ENCODE measurements at places on chromosomes 4 and X. TPM values are rescaled to one million over a fixed set of nuclear protein-coding genes. Genes with fewer than 3 reads are reported as not detected.

DNA sequence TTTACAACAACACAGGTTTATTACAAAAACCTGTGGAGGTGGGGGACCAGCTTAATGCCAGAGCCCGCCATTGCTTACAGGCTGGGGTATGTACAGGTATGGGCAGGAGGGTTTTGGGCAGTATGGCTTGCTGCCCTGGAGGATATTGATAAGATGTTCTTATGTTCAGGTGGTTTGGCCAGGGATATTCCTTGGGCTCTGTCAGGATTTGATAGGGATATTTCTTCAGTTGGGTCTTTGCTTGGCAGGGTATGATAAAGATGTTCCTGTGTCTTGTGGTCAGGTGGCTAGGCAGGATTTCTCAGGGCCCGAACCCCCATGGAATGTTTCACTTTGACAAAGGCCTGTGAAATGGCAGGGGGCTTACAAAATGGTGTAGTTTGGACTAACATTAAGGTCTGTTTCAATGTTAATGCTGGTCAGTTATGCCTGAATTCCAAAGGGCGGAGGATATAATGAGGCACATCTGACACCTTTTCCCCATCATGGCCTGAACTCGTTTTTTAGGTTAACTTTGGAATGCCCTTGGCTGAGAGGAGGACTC, 3.1 kb downstream of the MGST2 start:
- DNase-seq, result no peak
- H3K4me3 ChIP-seq, result no peak overlapping the region
- H3K27me3 ChIP-seq, result peaks cover 15% of the 10 kb centered on the region
- H3K27ac ChIP-seq, result peak overlapping the region; percentile 44
- peaks cover 35% of the 10 kb centered on the region for H3K36me3 ChIP-seq
- H3K4me1 ChIP-seq, result peaks cover 72% of the 10 kb centered on the region

- H3K36me3 ChIP-seq, result no peaks in the 10 kb centered on the region
- DNase-seq, result no peak
- H3K27ac ChIP-seq, result no peak overlapping the region
- H3K27me3 ChIP-seq, result peaks cover 4% of the 10 kb centered on the region
- no peak overlapping the region for H3K4me3 ChIP-seq
Observed at GRCh38 chr4:10983268-10983667, 298.7 kb upstream of the CLNK start.

DNA sequence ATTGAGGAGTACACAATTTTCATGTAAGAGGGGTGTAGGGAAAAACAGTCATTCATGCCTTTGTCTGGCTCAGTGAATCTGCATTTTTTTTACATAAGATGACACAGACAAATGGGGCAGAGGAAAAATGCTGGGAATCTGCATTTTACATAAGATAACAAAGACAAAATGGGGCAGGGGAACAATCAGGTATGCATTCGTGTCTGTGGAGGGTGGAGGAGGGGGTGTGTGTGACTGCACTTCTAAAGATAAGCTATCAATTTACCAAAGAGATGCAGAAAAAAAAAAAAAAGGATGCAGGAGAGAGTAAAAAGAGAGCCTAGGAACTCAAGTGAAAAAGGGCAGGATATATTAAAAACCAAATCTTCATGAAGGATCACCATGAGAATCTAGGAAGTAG, 637.4 kb downstream of the ZNF674 start:
- H3K4me3 ChIP-seq, result no peak overlapping the region
- H3K4me1 ChIP-seq, result peaks cover 12% of the 10 kb centered on the region
- no peaks in the 10 kb centered on the region for H3K36me3 ChIP-seq
- no peak overlapping the region for H3K27ac ChIP-seq

- DNase-seq, result no peak
- H3K27ac ChIP-seq, result no peak overlapping the region
- peaks cover 2% of the 10 kb centered on the region for H3K27me3 ChIP-seq
- no peaks in the 10 kb centered on the region for H3K36me3 ChIP-seq
Observed at GRCh38 chr4:27789773-27790172, 929.1 kb downstream of the STIM2 start.

GRCh38 chr4:17324386-17324830, 187.5 kb downstream of the QDPR start:
- H3K4me1 ChIP-seq, result peaks cover 36% of the 10 kb centered on the region
- no peak overlapping the region for H3K27ac ChIP-seq
- DNase-seq, result peak; percentile 50
- no peaks in the 10 kb centered on the region for H3K36me3 ChIP-seq
- no peak overlapping the region for H3K4me3 ChIP-seq
- peaks cover 5% of the 10 kb centered on the region for H3K27me3 ChIP-seq

DNA sequence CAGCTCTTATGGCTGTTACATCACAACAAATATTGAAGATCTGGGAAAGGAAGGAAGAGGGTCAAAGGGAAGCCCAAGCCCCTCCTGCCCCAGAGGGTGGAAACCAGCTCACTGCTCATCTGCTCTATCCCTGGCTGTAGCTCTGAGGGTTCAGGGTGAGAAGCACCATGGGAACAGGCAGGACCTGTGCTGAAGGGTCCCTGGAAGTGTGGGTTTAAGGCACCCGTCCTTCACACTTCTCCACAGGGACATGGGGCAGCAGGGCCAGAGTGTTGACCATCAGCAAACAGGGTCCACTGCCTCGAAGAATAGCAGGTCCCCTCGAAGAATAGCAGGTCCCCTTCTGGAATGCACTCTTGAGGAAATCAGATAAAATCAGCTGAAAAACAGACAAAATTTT, 4.4 kb downstream of the RTL5 start:
- DNase-seq, result no peak
- H3K27me3 ChIP-seq, result peaks cover 6% of the 10 kb centered on the region
- no peak overlapping the region for H3K4me3 ChIP-seq
- H3K36me3 ChIP-seq, result peaks cover 18% of the 10 kb centered on the region
- peaks cover 65% of the 10 kb centered on the region for H3K4me1 ChIP-seq

DNA sequence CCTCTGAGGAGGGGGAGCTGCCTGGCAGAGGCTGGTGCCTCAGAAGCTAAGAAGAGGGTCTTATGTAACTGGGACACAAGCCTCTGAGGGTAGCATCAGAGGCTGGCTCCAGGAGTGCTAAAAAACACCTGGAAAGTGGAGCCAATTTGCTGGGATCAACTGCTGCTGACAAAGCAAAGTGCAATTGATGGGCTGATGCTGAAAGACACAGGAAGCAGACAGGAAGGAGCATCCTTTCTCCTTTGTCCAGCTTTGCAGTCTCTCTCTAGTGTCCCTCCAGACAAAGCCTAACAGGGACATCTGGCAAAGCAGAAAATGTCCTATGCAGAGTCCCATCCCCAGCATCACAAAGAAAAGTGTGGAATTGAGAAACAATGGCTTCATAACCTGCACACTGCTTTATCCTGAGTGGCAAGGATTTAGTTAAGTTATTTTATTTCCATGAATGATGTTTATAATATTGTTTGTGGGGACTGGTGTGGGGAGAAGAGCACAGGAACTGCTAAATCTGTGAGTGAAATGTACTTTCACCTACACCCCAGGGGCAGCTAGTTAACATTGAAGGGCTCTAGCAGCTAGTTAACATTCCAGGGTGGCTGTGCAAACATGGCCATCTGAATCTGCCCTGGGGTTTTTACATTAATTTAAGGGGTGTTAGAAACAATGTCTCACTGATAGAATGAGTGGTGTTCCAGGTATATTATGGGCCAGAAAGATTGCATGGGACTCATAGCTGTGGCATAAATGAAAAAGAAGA, 25.6 kb upstream of the MBTPS2 start:
- no peaks in the 10 kb centered on the region for H3K27me3 ChIP-seq
- no peaks in the 10 kb centered on the region for H3K4me1 ChIP-seq
- no peak overlapping the region for H3K27ac ChIP-seq

DNA sequence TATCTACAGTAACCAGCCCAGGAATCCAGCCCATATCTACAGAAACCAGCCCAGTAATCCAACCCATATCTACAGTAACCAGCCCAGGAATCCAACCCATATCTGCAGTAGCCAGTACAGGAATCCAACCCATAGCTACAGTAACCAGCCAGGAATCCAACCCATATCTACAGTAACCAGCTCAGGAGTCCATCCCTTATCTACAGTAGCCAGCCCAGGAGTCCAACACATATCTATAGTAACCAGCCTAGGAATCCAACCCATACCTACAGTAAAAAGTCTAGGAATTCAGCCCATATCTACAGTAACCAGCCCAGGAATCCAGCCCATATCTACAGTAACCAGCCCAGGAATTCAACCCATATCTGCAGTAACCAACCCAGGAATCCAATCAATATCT, 445.0 kb upstream of the BOD1L1 start:
- peaks cover 17% of the 10 kb centered on the region for H3K36me3 ChIP-seq
- H3K27me3 ChIP-seq, result peaks cover 2% of the 10 kb centered on the region
- no peaks in the 10 kb centered on the region for H3K4me1 ChIP-seq
- no peak overlapping the region for H3K4me3 ChIP-seq
- no peak for DNase-seq

GRCh38 chr4:51831133-51831532, 11.8 kb upstream of the DCUN1D4 start:
- peaks cover 2% of the 10 kb centered on the region for H3K4me1 ChIP-seq
- no peak overlapping the region for H3K4me3 ChIP-seq
- DNase-seq, result peak; percentile 57
- H3K36me3 ChIP-seq, result no peaks in the 10 kb centered on the region

- H3K27me3 ChIP-seq, result peaks cover 2% of the 10 kb centered on the region
- peaks cover 9% of the 10 kb centered on the region for H3K4me1 ChIP-seq
- no peak for DNase-seq
- H3K27ac ChIP-seq, result no peak overlapping the region
Observed at GRCh38 chr4:139144161-139144859, 32.7 kb downstream of the ELF2 start.

DNA sequence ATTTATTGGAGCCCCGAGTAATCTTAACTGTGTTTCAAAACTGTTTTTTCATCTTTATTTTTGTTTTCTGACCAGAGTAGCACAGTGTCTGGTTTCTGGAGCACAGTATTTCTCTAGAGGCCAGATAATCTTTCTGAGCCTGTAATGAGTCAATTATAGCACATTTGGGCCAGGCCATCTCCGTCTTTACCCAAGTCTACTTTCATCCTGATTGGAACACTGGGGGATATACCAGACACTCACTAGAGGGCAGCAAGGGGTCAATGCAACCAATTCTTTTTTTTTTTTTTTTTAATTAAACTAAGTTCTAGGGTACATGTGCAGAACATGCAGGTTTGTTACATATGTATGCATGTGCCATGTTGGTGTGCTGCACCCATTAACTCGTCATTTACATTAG, 282.0 kb downstream of the ARHGAP24 start:
- H3K27ac ChIP-seq, result no peak overlapping the region
- no peaks in the 10 kb centered on the region for H3K36me3 ChIP-seq
- H3K27me3 ChIP-seq, result no peaks in the 10 kb centered on the region
- DNase-seq, result peak; percentile 30
- no peak overlapping the region for H3K4me3 ChIP-seq

- H3K27me3 ChIP-seq, result peaks cover 6% of the 10 kb centered on the region
- no peak for DNase-seq
- H3K4me1 ChIP-seq, result peaks cover 6% of the 10 kb centered on the region
- H3K4me3 ChIP-seq, result no peak overlapping the region
- no peak overlapping the region for H3K27ac ChIP-seq
- H3K36me3 ChIP-seq, result peaks cover 34% of the 10 kb centered on the region
Observed at GRCh38 chr4:56971383-56971782, 6.0 kb downstream of the NOA1 start.

DNA sequence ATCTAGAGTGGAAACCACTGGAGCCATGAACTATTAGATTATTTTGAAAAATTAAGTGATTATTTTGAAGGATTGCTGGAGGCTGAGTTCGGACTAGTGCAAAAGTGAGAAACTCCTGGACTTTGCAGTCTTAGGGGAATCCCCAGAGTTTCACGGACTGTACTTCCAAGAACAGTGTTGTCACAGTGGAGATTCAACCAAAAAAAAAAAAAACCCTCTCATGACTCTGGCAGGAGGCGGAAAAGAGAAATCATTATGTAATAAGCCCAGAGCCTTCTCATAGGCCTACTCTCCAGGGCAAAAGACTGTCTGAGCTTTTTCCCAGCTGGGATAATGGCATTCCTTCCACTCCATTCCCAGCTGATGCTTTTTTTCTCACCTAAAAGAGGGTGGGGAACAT, 16.8 kb upstream of the C4orf51 start:
- DNase-seq, result no peak
- no peak overlapping the region for H3K27ac ChIP-seq
- H3K27me3 ChIP-seq, result no peaks in the 10 kb centered on the region
- H3K4me1 ChIP-seq, result peaks cover under 1% of the 10 kb centered on the region
- no peak overlapping the region for H3K4me3 ChIP-seq

DNA sequence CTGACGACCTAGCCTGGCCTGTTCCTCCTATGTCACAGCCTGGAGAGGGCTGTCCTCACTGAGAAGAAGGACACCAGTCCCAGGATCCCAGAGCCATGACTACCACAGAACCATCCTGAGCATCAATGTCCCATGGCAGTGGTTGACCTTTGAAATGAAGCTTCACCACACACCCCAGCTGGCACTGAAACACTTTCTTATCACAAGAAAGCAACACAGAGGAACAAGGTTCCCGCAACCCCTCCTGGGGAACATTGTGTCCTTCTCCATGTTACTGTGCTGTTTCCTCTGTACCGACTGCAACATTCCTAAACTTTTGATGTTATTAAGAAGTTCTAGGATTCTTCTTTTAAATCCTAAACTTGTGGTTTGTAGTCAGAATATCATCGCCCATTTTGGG, 21.2 kb upstream of the FAM156A start:
- H3K27me3 ChIP-seq, result peaks cover 1% of the 10 kb centered on the region
- no peak overlapping the region for H3K4me3 ChIP-seq
- H3K27ac ChIP-seq, result no peak overlapping the region
- DNase-seq, result no peak

DNA sequence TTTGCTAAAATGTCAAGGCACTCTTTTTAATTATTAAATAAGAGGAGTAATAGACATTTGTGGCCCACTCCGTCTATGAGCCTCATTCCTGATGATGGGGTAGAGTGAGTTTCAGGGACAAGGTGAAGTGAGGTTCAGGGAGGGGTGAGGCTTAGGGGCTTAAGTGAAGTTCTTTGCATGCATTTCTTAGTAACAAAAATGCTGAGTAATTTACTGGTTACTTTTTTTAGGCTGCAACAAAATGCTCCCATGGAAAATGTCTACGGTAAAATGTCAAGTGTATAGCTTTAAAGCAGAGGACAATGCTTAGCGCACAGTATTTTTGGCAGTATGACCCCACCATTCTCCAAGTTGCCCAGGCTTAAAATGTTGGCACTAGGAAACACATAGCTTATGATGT, 2.0 kb upstream of the USO1 start:
- H3K4me3 ChIP-seq, result no peak overlapping the region
- no peaks in the 10 kb centered on the region for H3K36me3 ChIP-seq
- H3K27me3 ChIP-seq, result peaks cover 9% of the 10 kb centered on the region
- H3K27ac ChIP-seq, result no peak overlapping the region
- peaks cover 19% of the 10 kb centered on the region for H3K4me1 ChIP-seq

- no peaks in the 10 kb centered on the region for H3K36me3 ChIP-seq
- peak; percentile 3 for DNase-seq
- no peaks in the 10 kb centered on the region for H3K27me3 ChIP-seq
- no peak overlapping the region for H3K4me3 ChIP-seq
Observed at GRCh38 chrX:28659269-28659668, 72.0 kb downstream of the IL1RAPL1 start.

LDB2 gene
- total RNA-seq, result 268 TPM

ABLIM2 gene
- 0.74 TPM for total RNA-seq

TMSB15A gene
- 11.2 TPM for total RNA-seq

BEX1 gene
- total RNA-seq, result 60.3 TPM

Data from endothelial cell (in vitro differentiated cells).